ENCODE measurements at places on chromosomes 6 and 20.

DNA sequence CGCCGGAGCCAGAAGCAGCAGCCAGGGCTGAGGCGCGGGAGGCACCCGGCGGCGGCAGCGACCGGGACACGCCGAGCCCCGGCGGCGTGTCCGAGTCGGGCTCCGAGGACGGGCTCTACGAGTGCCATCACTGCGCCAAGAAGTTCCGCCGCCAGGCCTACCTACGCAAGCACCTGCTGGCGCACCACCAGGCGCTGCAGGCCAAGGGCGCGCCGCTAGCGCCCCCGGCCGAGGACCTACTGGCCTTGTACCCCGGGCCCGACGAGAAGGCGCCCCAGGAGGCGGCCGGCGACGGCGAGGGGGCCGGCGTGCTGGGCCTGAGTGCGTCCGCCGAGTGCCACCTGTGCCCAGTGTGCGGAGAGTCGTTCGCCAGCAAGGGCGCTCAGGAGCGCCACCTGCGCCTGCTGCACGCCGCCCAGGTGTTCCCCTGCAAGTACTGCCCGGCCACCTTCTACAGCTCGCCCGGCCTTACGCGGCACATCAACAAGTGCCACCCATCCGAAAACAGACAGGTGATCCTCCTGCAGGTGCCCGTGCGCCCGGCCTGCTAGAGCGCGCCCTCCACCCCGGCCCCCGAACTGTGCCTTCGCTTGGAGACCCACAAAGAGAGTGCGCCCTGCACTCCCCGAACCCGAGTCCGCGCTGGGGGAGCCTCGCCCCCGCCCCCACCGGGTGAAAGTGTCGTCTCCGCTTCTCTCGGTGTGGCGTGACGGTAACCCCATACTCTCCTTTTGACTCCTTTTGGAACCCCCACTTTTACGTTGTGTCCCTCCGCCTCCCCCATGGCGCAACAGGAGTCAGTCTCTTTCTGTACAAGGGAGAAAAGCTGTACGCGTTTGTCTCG is 1.6 kb downstream of the INSM1 start:
- no peak for DNase-seq

DNA sequence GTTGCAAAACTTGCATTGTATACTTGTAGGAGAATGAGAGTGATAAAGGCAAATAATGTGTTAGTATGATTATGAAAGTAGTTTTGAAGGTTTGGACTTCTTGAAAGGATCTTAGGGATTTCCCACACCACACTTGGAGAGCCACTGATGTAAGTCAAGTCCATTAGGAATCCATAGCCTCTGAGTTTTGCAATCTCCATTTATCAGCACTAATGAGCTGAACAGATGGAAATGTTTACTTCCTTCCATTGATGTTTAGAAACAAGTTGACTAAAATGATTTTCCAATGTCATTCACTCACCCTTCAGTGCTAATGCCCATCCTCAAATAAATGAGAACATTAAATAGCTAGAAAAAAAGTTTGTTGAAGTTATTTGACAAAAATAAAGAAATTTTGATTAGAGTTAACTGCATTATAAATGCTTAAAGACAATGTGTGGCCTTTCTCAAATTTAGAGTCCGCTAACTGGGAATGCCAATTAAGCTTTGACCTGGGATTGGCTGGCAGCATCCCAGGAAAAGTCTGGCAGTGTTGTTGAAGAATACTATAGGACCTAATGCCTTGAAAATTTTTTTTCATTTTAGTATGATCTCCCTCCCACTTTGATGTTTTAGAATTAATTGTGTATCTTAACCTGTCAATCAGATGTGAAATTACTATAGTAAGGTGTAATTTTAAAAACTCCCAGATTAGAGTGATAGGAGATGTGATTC is 68.0 kb downstream of the SLC35F1 start:
- DNase-seq, result no peak

GRCh38 chr6:43708860-43709653 is 21.5 kb upstream of the MRPS18A start:
- DNase-seq, result no peak

GRCh38 chr6:67467341-67467740 is 1167.7 kb upstream of the ADGRB3 start:
- no peak for DNase-seq

- no peak for DNase-seq
Observed at GRCh38 chr6:157614026-157614568, 208.9 kb upstream of the SNX9 start.

DNA sequence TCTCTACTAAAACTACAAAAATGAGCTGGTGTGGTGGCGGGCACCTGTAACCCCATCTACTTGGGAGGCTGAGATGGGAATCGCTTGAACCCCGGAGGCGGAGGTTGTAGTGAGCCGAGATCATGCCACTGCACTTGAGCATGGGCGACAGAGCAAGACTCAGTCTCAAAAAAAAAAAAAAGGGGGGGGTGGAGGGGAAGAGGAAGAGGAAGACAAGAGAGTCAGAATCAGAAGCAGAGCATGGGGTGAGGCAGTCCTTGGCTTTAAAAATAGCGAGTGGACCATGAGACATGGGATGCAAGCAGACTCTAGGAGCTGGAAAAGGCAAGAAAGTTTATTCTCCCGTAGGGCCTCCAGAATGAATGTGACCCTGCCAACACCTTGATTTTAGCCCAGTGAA is 3.9 kb upstream of the SLC9A8 start:
- no peak for DNase-seq

DNA sequence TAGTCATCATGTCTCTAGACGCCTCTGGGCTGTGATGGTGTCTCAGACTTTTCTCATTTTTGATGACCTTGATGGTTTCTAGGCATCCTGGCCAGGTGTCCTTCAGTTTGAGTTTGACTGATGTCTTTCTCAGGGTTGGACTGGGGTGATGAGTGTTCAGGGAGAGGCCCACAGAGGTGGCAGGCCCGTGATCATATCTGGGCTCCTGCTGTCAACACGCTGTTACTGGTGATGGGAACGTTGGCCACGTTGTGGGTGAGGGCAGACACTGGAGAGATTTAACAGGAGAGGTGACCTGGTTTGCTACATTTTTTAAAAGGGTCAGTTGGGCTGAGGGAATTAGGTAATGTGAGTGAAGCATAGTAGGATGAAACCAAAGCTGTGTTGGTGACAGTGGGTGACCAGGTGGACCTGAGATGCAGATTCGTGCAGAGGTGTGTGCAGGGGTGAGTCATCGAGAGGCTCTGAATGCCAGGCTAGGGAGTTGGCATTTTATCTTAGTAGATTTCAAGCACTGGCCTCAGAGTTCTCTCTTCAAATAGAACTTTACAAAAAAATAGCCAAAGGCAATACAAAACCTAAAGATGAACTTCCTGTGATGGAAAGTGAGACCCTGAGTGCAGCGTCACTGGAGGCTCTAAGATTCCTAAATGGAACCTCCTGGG is 174.1 kb downstream of the CDH26 start:
- no peak for DNase-seq

DNA sequence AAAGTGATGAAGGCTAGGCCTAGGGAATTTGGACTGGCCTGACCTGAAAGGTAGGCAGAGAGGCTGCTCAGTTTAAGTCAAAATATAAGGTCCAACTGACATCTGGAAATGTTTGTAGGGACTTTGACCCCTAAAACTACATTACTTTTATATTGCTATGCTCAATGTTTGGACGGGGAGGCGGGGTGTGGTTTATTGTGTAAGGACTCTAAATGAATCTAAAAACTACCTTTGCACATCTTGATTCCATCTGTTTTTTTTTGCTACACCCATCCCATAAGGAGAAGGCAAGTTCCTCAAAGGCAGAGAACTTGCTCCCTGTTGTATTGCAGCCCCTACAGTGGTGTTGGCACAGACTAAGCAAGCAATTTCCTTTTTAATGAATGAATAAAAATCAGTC is 227.1 kb downstream of the HACE1 start:
- no peak for DNase-seq

GRCh38 chr6:90074161-90074850 is 180.0 kb downstream of the GJA10 start:
- no peak for DNase-seq

- no peak for DNase-seq
Observed at GRCh38 chr6:151445482-151445881, 6.4 kb downstream of the RMND1 start.

- no peak for DNase-seq
Observed at GRCh38 chr6:41785689-41786450, 1.6 kb upstream of the TOMM6 start.

DNA sequence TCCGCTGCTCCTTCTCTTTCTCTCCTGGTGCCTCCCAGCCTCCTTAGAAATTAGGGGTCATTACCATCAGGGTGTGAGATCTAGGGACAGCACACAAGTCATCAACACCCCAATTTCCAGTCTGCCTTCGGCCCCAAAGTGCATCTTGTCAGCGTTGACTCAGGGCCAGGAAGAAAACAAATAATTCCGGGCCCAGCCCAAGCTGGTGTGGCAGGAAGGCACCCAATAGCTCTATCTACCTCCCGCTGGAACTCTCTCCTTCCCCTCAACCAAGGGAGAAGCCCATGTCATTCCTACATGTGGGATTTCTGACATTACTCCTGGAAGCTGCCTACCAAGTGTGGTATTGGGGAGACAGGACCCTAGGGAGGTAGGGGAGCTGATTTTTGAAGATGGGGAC is 11.5 kb upstream of the C6orf132 start:
- DNase-seq, result no peak

GRCh38 chr6:80005406-80005805 is 957 bp downstream of the TTK start:
- DNase-seq, result no peak

- no peak for DNase-seq
Observed at GRCh38 chr6:4067673-4068072, 11.3 kb downstream of the FAM217A start.

DNA sequence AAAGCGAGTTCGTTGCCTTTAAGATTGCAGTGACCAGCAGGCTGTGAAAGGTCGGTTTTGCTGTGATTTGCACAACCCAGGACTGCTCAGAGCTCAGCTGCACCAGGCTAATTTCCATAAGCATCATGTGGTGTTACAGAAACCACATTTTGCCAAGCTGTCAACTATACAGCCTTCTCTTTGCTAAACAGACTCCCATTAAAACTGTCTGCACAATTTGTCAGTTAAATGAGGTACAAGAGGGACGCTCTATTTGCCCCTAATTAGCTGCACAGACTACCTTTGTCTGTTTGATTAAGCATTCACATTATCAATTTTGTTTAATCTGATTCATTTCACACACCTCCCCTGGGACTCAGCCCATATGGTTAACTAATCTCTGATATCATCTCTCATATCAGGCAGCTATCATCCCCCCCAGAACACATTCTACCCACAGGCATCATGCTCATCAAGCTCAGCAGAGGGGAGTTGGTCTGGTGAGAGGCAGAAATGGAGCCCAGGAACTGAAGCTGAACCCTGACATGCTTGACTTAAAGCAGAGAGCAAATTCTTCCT is 62.1 kb downstream of the OLIG3 start:
- DNase-seq, result no peak
